ENCODE measurements at places on chromosomes 11 and 22.

- no peak for DNase-seq
These were observed 9.8 kb downstream of the KCNC1 start for GRCh38 chr11:17744151-17744940.

- DNase-seq, result no peak
These were observed 6.0 kb downstream of the VSIG2 start for GRCh38 chr11:124745835-124746620.

DNA sequence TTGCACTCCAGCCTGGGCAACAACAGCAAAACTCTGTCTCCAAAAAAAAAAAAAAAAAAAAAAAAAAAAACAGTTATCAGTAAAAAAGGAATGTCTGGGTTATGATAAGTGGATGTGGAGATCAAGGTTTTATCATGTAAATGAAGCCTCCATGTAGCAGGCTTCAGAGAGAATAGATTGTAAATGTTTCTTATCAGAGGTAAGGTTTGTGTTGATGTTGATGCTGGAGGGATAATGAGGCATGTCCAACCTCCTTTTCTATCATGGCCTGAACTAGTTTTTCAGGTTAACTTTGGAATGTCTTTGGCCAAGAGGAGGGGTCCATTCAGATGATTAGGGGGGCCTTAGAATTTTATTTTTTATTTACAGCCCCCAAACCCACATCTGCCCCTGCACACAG lies 35.4 kb upstream of the TREH start:
- no peak for DNase-seq

GRCh38 chr11:65556470-65557279 lies 1.5 kb downstream of the LTBP3 start:
- DNase-seq, result no peak

DNA sequence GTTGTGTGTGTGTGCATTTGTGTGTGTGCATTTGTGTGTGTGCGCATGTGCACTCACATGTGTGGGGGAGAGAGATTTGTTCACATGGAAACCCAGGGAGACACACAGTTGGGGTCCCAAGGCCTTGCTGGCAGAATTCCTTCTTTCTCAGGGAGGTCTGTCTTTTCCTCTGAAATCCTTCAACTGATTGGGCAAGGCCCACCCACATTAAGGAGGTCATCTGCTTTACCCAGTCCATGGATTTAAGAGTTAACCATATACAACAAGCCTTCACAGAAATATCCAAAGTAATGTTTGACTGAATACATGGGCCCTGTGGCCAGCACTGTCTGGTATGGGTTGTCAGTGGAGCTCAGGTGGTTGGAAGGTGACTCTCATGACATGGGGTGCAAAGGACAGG lies 641.4 kb downstream of the BRD1 start:
- no peak for DNase-seq

DNA sequence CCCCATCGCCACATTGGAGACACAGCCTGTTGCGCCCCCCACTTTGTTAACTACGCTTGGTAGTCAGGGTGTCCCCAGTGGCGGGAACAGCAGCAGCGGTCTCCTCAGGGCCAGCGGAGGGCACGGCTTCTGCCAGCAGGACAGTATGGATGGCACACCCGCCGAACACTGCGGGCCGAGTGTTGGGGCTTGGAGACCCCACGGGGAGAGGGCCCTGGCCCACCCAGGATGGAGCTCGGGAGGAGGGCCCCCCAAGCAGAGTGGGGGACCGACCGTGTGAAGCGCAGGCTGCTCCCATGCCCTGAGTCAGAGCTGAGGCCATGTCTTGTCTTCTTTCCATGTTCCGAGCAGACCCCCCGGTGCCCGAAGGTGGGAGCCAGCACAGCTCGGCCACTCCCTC lies 17.8 kb downstream of the MRPL23 start:
- no peak for DNase-seq

- DNase-seq, result no peak
These were observed 1036.3 kb upstream of the TENM4 start for GRCh38 chr11:80477178-80477577.

GRCh38 chr11:7014118-7014517 lies 6.0 kb downstream of the ZNF214 start:
- DNase-seq, result no peak

- DNase-seq, result no peak
These were observed 528 bp downstream of the FAT3 start for GRCh38 chr11:92225125-92225567.

DNA sequence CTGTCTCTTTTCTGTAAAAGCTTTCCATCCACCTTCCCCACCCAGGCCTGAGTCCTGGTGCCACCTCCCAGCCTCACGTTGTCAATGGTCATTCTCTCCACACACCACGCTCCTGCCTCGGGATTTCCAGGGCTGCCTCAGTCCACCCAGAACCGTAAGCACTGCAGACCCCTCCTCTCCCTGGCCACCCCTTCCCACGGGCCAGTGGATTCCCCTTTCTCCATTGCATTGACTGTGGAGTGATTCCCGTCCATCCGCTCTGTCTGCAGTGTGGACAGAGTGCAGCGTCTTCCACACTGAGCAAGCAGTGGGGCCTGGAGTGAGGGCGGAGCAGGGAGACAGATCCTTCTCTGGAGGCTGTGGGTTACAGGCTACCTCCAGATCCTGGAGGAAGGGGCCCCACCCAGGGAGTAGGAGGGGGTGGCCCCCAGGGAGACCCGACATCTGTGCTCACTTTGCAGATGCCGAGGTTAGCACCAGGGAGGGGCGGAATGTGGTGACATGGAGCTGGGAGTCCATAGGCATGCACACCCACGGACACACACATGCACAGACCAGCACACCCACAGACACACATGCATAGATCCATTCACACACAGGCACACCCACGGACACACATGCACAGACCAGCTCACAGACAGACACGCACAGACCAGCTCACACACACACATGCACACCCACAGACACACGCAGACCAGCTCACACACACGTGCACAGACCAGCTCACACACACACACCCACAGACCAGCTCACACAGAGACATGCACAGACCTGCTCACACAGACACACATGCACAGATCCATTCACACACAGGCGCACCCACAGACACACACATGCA lies 109.6 kb upstream of the B3GAT1 start:
- DNase-seq, result no peak

GRCh38 chr11:96396637-96397036 lies 6.8 kb downstream of the JRKL start:
- DNase-seq, result no peak

GRCh38 chr11:1219446-1219833 lies 3.4 kb upstream of the MUC5B start:
- no peak for DNase-seq

DNA sequence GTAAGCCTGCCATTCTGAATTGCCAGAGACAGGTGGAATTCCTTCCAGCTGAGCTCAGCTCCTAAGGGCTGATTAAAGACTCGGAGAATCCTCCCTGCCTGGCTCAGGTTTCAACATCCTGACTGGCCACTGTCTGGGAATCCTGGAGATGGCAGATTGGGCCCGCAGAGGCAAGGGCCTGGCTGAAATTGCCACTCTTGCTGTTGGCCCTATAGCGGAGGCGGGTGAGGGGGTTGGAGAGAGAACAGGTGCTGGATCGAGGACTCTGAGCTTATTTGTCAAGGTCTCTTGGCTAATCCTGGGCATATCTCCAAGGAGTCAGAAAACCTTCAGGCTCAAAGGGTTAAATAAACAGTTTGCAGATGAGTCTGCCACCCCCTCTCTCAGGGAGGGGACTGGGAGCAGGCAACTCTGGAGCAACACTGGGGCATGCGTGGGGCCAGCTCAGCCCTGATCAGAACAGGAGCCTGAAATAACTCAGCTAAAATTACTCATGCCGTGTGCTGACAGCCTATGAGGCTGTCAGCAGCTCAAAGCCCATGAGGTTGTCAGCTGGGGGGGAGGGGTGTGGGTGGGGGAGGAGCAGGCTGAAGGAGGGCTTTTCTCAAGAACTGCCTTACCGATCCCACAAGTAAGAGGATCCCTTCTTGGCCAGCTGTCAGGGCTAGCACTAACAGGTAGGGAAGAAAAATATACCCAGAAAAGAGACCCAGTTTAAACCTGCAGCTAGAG lies 14.7 kb upstream of the MFRP start:
- DNase-seq, result no peak

- DNase-seq, result no peak
These were observed 428 bp downstream of the SCN3B start for GRCh38 chr11:123653827-123654565.

DNA sequence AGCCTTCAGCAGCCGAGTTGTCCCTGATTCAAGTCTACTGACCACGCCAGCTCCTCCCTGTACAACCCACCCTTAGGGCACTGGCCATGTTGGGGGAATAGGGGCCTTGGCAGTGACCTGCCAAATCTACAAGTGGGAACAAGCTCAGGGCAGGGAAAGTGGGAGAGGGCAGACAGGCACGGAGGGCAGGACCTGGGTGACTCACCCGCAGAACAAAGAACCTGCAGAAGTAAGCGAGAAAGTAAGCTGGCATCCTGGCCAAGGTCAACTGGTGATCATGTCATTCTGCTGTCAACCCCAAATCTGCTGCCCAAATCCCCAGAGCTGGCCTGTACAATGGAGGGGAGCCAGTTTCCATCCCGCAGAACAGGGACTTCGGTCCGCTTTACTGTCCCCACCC lies 7.9 kb upstream of the SCGB1A1 start:
- DNase-seq, result no peak

DNA sequence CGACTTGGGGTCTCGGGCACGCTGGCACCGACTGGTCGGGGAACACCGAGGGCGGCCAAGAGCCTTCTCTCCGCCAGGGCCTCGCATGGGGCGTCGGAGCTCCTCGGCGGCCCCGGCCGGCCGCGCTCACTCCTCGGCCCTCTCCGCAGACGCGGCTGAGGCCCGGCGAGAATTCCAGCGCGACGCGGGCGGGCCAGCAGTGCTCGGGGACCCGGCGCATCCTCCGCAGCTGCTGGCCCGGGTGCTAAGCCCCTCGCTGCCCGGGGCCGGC lies 5.6 kb downstream of the TBX1 start:
- DNase-seq, result no peak

DNA sequence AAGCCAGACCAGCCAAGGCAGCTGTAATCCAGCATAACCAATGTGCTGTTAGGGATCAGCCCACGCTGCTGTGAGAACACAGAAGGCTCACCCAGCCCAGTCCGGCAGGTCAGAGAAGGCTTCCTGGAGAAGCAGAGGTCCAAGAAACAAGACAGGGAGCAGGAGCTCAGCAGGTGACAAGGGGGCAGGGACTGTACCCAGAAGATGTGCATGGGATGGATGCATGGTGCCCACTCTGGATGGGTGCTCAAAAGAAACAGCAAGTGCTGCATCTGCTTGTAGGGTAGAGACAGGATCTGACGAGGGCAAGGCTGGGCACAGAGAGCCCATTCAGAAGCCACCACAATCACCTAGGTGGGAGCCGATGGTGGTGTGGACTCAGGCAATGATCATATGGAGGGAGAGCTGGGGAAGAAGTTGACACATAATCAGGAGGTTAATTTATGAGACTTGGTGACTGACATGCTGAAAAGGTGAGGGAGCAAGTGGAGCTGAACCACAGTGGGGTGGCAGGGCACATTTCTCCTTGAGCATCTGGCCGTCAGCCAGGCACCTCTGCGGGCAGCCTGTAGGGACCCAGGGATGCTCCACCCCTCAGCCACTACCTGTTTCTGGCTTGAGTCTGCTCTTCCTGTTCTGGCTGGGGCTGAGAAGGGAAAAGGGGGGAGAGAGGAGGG lies 102.3 kb upstream of the DRD2 start:
- no peak for DNase-seq

- DNase-seq, result no peak
These were observed 60.8 kb upstream of the PPARA start for GRCh38 chr22:46089426-46090035.

DNA sequence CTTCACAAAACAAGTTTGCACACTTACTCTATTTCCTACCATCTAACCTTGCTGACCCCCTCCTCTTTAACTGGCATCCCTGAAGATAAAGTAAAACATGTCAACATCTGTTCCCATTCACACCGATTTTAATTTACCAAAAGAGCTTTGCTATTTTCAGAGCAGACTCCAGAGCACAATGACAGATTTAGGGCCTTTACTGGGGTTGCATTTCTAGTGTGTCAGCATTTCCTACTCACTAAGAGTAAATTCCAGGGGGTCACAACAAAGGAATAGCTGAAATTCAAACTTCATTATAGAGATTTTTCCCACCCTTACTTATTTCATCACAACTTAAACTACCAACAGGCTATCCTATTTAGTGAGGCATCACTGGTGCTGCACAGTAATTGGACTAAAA lies 60.8 kb downstream of the SOX6 start:
- DNase-seq, result no peak

DNA sequence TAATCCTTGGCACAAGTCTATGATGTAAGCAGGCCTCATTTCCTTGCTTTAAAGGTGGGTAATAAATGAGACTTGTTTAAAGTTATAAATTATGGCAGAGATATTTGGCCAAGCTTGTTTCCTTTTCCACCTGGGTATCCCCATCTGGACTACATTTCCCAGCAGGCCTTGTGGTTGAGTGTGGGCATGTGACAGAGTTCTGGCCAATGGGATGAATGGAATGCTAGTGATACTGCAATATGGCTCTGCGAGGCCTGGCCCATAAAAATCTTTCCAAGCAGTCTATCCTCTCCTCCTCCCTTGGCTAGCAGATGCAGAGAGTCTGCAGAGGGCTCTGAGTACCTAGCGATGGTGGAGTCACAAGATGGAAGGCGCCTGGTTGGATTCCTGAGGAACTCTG lies 102.5 kb downstream of the TIMP3 start:
- DNase-seq, result no peak

DNA sequence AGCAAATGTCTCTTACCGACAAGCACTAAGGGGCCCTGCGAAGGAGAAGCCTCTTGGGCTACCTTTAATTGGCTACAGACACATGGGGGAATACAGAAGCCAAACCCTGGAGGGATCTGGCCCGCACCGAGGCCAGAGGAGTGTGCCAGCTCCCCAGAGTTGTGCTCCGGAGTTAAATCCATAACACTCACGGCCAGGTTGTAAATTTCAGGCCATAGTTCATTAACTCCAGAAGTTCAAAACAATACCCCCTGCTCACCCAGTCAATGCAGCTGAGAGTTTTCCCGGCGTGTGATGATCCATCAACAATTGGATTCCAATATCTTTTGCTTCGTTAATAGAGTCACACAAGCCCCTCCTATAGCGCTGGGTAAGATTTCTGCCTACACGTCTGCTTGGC lies 371.5 kb downstream of the NXPE2 start:
- DNase-seq, result no peak

GRCh38 chr11:82105331-82105998 lies 628.2 kb downstream of the FAM181B start:
- no peak for DNase-seq

- no peak for DNase-seq
These were observed 110.3 kb downstream of the DSCAML1 start for GRCh38 chr11:117686711-117687110.

GRCh38 chr11:117861151-117862018 lies 15.1 kb downstream of the FXYD6 start:
- DNase-seq, result no peak

GRCh38 chr11:30938171-30938570 lies 352.0 kb upstream of the MPPED2 start:
- DNase-seq, result no peak

DNA sequence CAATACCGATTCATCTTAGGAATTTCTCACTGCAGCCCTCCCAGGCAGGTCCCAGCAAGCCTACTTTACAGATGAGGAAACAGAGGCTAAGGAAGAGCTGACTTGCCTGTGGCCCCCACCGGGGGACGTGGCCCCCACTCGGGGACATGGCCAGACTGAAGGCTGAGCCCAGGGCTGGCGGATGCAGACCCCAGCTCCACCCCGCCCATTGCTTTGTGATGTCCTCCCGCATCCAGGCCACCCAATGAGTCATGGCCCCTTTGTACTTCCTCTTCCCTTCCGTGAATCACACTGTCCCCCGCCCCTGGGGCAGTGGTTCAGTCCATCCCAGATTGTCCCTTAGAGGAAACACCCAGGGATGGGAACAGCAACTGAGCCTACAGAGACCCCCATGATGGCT lies 116.0 kb upstream of the ANO1 start:
- DNase-seq, result no peak

GRCh38 chr11:83866655-83867054 lies 580.5 kb upstream of the CCDC90B start:
- no peak for DNase-seq
